Aorta (tissue), 5 donors: ENCODE measurements at places on chromosomes 6 and 20. TPM values are rescaled to one million over a fixed set of nuclear protein-coding genes. Genes with fewer than 3 reads are reported as not detected.

CD24 gene
- 0.94 TPM for total RNA-seq

DNA sequence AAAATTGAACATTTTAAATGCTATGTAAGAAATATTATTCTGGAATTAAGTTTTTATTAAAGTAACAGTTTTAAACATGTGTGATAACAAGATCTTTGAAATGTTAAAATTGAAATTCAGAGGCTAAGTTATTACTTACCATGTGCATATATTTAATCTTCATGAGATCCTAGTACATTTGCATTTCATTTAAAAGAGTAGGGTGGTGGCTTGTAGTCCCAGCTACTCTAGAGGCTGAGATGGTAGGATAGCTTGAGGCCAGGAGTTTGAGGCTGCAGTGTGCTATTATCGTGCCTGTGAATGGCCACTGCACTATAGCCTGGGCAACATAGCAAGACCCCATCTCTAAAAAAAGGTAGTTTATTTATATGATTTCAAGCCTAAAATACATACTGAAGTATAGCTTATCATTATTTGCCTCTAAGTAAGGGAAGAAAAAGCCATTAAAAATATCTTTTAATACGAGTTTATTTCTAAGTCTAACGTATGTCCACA lies 3.0 kb downstream of the CCR6 start:
- no peak for DNase-seq
- no peak overlapping the region for H3K4me3 ChIP-seq
- no peaks in the 10 kb centered on the region for H3K36me3 ChIP-seq

DNA sequence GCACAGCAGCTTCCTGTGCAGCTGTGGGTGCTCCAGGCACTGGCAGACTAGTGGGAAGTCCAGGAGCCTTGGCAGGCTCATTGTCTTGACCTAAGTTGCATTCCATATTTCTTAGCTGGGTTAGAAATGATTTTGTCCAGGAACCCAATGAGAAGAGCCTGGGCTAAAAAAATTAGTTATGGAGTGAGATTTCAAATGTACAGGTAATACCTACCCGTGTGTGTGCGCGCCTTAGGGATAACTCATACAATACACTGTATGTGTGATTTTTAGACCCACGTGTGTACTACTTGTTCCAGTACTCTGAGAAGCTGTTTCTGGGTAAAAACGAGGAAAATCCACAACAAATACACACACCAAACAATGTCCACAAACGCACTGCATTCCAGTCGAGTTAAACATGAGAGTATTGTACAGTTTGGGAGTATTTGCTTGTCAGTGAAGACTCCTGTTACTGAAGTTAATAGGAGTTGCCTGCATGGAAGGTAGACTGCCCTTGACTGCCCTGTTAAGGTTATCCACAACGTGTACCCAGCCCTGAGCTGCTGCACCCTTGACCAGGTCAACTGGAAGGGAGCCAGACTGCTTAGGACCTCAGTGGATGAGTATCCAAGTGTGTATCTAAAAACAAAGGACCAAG lies 1.4 kb downstream of the PAQR8 start:
- no peaks in the 10 kb centered on the region for H3K36me3 ChIP-seq
- H3K4me1 ChIP-seq, result no peaks in the 10 kb centered on the region
- no peaks in the 10 kb centered on the region for H3K27me3 ChIP-seq
- H3K27ac ChIP-seq, result no peak overlapping the region
- no peak overlapping the region for H3K4me3 ChIP-seq

GRCh38 chr20:40679184-40679583 lies 9.9 kb downstream of the MAFB start:
- no peaks in the 10 kb centered on the region for H3K36me3 ChIP-seq
- no peak overlapping the region for H3K27ac ChIP-seq
- H3K4me3 ChIP-seq, result no peak overlapping the region
- no peaks in the 10 kb centered on the region for H3K27me3 ChIP-seq

- no peak overlapping the region for H3K4me3 ChIP-seq
- no peaks in the 10 kb centered on the region for H3K4me1 ChIP-seq
- no peak for DNase-seq
- H3K27ac ChIP-seq, result no peak overlapping the region
These were observed 25.5 kb downstream of the IYD start for GRCh38 chr6:150394053-150394898.

- H3K36me3 ChIP-seq, result no peaks in the 10 kb centered on the region
- H3K4me1 ChIP-seq, result no peaks in the 10 kb centered on the region
- no peaks in the 10 kb centered on the region for H3K27me3 ChIP-seq
These were observed 35.9 kb downstream of the ANKRD60 start for GRCh38 chr20:58192567-58192966.

GRCh38 chr20:57809661-57810172 lies 99.9 kb upstream of the PMEPA1 start:
- no peaks in the 10 kb centered on the region for H3K27me3 ChIP-seq
- H3K4me1 ChIP-seq, result no peaks in the 10 kb centered on the region
- no peak overlapping the region for H3K4me3 ChIP-seq
- H3K27ac ChIP-seq, result no peak overlapping the region
